ENCODE measurements at places on chromosomes 6 and 20.

- no peak for DNase-seq
Measured at GRCh38 chr6:68633972-68634725, 933 bp upstream of the ADGRB3 start.

DNA sequence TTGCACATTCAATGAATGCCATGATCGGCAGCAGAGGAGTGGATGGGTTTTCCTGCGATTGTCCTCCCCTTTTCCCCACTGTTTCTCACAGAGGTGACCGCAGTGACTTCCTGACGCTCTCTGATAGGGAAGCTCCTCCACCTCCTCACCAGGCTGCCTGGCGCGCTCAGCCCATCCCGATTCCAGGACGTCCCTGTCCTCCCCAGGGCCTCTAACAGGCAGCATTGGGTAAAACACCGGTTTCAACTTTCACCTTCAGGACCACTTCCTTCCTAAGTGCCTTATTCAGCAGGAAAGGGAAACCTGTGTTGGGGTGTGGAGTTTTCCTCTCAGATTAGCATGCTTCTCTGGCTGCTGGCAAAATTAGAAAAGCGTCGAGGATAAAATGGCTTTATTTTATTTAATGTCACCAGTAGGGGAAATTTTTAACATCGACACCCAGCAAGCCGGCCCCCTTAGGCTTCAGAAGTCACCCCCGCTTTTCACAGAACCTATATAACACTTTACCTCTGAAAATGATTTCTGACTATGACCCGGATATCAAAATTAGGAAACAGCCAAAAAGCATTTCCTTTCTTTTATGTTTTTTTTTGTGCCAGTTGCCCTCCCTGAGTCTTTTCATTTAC lies 570.4 kb upstream of the GJE1 start:
- DNase-seq: peak; percentile 66

- DNase-seq: no peak
Measured at GRCh38 chr6:26173836-26174145, 86.6 kb downstream of the HFE start.

DNA sequence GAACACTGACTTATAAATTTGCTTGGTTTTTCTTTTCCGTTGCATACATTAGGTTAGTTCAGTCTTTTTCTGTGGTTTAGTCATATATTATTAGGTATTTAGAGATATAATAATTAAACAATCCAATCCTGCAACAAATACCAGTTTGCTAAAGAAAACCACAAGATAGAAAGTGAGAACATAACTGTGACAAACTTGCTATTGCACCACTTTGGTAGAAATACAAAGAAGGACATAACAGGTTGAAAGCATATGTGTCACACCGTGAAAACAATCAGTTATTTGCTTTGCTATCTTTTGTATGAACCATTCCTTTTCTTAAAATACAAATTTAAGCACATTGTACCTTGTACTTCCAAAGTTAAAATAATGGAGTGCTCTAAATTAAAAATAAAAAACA lies 42.0 kb upstream of the KCNQ5 start:
- no peak for DNase-seq

DNA sequence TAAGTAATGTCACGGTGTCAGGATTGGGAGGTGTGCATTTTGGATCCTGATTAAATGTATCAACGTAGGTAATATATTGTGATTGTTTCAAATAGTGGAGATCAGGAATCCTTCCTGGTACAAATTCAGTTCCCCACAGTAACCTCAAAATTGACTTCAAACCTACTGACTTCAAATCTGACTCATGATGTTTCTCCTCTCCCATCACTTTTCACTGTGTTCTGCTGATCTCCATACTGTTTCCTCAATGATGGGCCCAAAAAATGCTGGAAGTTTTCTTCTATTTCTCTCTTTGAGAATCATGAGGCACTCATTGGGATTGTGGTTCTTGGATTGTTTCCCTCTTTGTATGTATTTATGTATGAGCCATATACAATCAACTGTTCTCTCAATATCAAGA lies 35.9 kb downstream of the LAMA2 start:
- DNase-seq: no peak

DNA sequence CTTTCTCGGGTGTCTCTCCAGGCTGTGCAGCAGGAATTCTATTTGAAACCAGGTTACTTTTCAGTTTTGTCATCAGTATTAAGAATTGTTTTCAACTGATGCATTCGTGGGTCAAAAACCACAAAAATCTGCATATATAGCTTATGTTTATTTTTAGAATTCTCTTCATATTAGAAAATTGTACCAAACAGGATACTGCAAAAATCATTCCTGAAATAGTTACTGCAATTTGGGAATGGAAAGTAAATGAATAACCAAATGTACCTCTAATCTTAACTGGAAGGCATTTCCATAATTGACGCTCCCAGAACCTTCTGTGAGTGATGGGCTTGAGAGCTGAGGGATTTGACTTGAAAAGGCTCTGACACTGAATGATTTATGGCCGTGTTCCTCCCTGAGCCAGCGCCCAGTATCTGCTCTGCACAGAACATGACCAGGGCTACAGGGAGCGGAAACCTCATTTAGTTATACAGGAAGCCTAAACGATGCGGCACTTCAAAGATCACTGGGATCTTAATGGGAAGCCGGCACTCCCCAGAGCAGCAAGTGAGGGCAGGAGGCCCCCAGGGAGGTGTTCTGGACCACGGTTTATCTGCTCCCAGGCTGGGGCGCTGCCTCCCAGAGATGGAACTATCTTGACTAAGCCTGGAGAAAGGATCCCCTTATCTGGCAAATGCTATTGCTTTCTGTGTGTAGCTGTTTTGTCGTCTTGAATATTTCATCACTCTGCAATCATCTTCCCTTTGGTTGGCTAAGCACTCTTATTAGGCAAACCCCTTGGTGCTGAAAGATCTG lies 446.0 kb downstream of the QKI start:
- no peak for DNase-seq

DNA sequence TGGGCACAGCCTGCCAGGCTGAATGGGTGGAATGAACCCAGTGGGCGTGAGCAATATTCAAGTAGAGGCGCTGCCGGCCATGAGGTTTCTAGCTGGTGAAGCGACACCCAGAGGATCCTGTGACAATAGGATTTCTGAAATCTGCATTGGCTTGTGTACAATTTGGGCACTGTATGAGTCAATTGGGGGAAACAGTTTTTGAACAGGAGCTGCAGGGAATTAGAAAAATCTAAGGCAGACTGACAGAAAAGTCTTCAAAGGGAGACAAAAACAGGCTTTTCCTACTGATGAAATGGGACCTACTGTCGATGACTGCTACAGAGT lies 148.8 kb upstream of the PROKR2 start:
- no peak for DNase-seq

DNA sequence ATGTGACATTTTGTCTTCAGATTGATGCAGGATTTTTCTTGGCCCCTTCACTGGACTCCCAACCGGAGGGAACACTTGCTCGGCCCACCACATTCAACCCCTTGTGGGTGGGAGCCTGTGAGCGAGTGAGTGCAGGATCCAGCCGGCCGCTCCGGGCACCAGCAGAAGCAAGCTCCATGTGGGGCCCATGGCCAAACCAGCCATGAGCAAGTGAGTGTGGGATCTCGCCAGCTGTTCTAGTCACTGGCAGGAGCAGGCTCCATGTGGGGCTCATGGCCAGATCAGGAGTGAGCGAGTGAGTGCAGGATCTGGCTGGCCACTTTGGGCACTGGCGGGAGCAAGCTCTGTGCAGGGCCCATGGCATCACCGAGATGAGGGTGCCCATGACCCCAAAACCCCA lies 42.6 kb downstream of the OSTM1 start:
- no peak for DNase-seq

DNA sequence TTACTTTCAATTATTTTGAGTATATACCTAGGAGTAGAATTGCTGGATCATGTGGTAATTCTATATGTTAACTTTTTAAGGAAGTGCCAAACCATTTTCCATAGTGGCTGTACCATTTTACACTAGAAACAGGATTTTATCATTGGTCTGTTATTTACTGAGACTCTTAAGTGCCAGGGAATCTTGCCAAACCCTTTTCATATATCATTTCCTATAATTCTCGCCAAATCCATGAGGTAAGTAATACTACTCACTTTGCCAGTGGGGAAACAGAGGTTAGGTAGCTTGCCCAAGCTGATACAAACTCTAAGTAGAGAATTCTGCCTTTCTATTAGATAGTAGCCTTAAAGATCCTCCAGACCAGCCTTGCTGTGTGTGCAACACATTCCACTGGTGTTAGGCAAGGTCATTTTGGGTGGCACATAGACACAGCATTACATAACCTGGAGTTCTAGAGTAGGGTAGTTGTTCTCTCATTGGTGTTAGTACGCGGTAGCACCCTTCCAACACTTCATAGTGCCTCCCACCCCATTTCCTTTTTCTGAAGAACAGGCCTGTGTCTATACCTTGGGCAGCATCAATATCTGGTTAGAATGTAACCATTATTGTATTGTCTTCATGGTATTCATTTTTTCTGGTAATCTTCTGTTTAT lies 65.5 kb downstream of the ARID1B start:
- DNase-seq: no peak

DNA sequence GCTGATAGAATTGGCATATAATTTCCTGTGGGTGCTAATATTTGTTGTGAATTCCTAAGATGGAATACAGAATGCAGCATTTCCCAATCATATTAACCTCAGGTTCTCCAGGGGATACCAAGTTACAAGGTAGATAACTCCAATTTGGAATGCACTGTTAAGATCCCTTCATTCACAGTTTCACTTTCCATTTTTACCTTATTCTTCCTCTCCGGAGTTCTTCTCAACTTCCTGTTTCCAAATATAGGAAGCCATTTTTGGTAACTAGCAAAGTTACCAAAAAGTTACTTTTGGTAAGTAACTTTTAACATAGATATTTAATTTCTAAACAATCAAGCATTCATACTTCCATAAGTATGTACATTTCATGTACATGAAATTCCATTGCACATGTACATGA lies 63.5 kb upstream of the PHACTR2 start:
- no peak for DNase-seq

- DNase-seq: no peak
Measured at GRCh38 chr6:41673704-41674000, 35.4 kb downstream of the MDFI start.

DNA sequence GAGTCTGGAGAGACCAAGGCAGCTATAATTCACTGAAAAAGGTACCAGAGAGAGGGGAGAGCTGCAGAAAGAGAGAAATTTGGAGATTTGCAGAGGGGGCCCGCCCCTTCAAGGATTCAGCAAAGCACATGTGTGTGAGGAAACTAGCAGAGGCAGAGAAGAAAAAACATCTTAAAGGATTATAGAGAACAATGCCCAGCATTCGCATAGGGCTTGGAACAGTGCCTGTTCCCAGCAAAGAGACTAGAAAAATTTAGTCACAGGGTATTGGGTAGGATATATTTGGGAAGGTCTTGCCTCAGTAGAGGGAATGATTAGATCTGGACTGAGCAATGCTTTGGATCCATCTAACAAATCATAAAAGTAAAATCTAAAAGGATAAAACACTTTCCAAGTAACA lies 44.0 kb downstream of the SRPK1 start:
- DNase-seq: no peak

DNA sequence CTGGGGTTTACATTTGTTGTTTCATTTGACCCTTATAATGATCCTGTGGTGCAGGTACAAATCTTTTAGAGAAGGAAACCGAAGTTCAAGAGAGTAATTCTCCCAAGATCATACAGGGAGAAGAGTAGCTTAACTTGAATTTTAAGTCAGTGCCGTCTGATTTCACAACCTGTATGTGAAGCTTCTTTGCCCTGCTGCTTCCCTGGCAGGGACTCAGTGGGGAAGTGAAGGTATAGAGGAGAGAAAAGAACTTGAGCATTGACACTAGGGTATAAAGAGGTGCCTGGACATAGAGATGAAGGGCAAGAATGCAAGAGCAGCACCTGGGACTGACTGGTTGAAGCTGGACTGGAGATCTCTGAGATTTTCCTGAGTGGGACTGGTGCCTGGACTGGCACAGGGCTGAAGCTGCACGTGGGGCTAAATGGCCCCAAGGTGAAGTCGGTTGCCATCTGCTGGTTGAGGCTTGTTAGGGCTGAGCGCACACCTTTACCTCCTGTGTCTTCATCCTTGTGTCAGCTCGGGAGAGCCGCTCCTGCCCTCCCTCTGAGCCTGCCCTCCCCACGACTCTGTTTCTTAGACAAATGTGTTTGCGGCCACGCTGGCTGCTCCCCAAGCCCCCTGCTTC lies 41.8 kb downstream of the FARS2 start:
- peak; percentile 74 for DNase-seq

GRCh38 chr6:80742481-80742880 lies 636.0 kb downstream of the BCKDHB start:
- peak; percentile 63 for DNase-seq

DNA sequence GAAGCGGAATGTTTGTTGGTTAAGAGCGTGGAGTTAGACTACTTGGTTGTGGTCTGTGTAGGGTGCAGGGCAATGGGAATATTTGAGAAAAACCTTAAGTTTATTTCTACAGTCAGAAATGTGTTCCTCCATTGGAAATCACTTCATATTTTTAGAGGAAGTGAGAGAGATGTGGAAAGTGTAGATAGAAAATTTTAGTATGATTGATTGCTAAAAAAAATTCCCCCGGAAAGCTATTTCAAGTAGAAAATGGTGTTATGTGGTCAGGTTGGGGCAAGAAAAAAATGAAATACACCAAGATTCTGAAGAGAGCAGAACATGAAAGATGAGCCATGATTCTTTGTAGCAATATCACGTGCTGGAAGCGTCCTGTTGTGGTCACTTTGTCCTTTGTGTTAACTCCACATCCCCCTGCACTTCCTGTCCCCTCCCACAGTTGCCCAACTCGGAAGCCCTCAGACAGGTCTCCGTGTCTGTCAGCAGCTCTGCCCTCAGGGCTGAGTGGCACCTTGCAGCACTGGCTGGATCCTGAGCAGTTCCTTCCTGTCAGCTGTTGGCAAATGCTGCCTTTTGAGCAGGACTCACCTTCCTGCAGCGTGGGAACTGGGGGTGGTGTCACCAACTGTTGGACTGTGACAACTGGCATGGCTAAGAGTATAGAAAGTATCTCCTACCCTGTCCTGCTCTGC lies 137.5 kb upstream of the SLC24A3 start:
- no peak for DNase-seq

- DNase-seq: no peak
Measured at GRCh38 chr20:62675156-62675876, 33.0 kb downstream of the SLCO4A1 start.

- no peak for DNase-seq
Measured at GRCh38 chr6:160462551-160463109, 114.5 kb downstream of the SLC22A3 start.

DNA sequence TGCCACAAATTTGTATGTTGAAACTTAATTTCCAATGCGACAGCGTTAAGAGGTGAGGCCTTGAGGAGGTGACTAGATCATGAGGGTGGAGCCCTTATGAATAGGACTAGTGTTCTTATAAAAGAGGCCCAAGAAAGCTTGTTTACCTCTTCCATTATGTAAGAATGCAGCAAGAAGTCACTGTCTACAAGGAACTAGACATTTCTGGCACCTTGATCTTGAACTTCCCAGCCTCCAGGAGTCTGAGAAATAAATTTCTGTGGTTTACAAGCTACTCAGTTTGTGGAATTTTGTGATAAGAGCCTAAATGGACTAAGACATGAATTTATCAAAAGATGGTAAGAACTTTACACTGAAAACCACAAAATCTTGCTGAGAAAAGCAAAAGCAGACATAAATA lies 173.6 kb upstream of the SGK1 start:
- DNase-seq: peak; percentile 82

GRCh38 chr6:21769968-21770367 lies 176.4 kb downstream of the SOX4 start:
- DNase-seq: no peak

All from HT-29 (cell line).